ENCODE measurements at places on chromosomes 6 and 20.

DNA sequence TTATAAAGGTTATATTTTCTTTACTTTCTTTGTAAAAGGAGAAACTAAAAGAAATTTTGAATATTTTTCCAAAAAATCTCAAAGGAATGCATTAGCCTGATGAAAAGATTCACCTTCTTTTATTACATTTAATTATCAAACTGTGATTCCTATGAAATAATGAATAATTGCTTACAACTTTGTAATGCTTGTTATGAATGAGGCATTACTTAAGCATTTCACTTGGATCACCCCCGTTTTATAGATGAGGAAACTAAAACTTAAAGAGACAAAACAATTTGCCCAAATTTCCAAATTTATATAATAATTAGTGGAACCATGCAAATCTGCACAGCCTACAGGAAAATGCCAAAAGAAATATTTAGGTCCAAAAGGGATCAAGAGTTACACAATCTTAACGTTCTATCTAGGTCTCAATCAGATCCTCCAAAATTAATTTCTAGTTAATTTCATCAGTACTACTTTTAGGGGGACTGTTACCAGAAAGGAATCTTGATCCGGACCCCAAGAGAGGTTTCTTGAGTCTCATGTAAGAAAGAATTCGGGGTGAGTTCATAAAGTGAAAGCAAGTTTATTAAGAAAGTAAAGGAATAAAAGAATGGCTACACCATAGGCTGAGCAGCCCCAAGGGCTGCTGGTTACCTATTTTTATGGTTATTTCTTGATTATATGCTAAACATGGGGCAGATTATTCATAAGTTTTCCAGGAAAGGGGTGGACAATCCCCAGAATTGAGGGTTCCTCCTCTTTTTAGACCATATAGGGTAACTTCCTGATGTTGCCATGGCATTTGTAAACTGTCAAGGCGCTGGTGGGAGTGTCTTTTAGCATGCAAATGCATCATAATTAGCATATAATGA lies 288.0 kb downstream of the ADGB start:
- DNase-seq = no peak

DNA sequence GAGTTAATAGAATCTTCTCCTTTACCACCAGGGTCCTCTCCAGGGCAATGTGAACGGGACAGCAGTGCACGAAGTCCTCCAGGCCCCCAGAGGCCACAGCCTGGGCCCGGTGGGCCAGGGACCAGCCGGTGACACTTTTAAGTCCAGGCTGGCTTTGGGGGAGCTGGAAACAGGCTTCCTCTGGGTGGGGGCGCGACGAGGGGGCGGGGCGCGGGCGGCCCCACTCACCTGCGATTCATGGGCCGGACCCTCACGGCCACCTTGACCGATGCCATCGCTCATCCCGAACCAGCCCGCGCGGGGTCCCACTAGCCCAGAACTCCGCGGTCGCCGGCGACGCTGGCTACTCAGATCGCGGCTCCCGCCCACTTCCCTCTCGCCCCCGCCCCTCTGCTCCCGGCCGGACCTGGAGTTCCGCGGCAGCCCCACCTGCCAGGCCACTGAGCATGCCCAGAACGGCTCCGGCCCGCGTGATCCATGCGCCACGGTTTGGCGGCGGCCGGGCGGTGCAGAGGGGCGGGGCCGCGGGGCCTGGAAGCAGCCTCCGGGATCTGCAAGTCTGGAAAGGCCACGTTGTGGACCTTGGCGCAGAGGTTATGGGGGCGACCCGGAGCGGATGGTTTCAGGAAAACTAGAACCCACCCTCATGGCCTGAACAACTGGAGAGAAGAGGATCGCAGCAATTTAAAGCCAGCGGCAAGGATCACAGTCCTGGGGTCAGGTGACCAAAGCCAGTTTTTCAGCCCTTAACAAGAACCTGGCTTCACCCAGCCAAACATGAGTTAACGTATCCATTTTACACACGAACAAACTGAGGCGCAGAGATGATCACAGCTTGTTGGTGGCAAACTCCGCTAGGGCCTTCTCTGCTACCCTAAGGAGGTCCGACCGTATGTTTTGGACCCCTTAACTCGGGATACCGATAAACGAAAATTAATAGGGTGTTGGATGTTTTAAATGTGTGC lies at the start of gene KIF16B:
TSS of gene KIF16B (minus strand) at position 448 of the 965 bp plus-strand sequence. CDS start at position 275, 173 bp downstream.
- peak; percentile 80 for DNase-seq

- no peak for DNase-seq
These were observed 3.1 kb downstream of the BICRAL start for GRCh38 chr6:42784717-42785498.

DNA sequence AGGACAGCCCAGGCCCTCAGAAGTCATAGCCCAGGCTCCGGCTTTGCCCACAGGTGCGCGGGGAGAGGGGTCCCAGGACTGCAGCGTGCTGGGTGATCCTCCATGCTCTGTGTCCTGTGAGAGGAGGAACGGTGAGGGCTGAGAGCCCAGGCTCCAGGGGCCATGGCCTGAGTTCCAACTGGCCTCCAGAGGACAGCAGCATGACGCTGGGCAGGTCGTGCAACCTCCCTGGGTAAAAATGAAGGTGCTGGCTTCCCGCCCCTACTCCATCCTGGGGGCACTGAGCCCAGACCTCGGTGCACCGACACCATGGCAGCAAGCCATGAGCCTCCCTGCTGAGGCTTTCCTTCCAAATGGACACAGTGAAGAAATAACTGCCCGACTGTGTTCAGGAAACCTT lies 305.4 kb downstream of the TAF4 start:
- no peak for DNase-seq

DNA sequence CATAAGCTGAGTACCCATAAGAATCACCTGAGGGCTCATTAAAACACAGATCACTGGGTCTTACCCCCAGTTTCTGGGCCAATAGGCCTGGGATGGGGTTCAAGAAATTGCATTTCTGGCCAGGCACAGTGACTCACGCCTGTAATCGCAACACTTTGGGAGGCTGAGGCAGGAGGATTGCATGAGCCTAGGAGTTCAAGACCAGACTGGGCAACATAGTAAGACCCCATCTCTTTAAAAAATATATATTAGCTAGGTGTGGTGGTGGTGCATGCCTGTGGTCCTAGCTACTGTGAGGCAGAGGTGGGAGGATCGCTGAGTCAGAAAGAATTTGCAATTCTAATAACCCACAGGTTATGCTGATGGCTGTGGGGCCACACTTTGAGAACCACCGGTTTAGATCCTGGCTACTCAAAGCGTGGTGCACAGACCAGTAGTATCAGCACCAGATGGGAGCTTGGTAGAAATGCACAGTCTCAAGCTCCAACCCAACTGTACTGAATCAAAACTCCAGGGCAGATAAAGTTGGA lies 2.0 kb downstream of the CCM2L start:
- DNase-seq = no peak

GRCh38 chr6:109081026-109081425 lies 13.6 kb downstream of the SESN1 start:
- no peak for DNase-seq

DNA sequence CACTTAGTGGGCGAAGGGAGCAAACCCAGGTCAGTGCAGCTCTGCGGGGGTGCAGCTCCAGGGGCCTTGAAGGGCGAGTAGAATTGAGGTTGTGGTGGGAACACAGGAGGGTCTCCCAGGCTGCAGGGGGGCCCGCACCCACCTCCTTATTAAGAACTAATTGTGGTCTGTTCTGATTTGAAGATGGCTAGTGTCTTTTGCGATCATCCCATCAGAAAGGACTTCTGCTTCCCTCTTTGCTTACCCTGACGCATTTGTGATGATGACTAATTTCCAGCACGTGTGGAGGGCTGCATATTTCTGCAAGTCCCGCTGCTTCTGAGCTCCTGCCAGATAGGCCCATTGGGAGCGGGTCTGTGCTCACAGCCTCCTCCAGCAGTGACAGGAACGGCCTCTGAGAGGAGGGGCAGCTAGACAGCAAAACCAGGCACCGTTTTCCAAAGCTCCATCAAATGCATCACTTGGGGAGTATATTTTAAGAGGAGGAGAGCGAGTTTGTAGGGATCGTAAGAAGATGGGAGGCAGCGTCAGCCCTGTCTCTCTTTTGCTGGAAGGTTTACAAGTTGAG lies 268.9 kb downstream of the CDH4 start:
- DNase-seq = no peak

- no peak for DNase-seq
These were observed 37.0 kb downstream of the PRDM1 start for GRCh38 chr6:106122938-106123656.

Measured in activated CD4-positive, alpha-beta T cell treated with anti-CD3 and anti-CD28 coated beads for 4 hours (primary cell).